AG04450 (cell line): ENCODE measurements at places on chromosomes 6 and 20. TPM values are rescaled to one million over a fixed set of nuclear protein-coding genes. Genes with fewer than 3 reads are reported as not detected.

- DNase-seq, result no peak
These were observed 109.5 kb upstream of the RAB32 start for GRCh38 chr6:146433881-146434731.

Gene CST5
- not detected in 2 replicates for polyA plus RNA-seq

DNA sequence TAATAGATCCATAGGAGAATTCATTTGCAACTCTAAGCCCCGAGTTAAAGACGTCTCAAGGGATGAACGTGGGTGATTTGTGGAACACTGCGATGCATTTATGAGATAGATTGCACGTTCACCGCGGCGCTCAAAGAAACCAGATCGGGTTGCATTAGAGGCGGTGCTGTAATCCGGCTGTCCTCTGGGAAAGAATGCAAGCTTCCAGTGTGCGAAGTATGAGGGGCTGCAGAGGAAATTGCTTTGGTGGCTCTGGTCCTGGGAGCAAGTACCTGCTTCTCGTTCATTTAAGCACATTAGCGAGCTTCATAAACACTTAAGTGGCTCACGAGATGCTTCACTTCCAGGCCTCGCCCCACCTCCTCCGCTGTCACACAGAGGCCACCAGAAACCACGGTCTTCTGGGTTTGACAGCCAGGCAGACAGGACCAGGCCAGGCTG lies 182.3 kb downstream of the CDH4 start:
- DNase-seq, result no peak

GRCh38 chr6:14075095-14075503 lies 42.5 kb upstream of the CD83 start:
- DNase-seq, result no peak

Gene GRM4
- not detected in 2 replicates for polyA plus RNA-seq

GRCh38 chr6:124057461-124057860 lies 253.8 kb downstream of the NKAIN2 start:
- DNase-seq, result no peak

Gene TOX2
- 10.6 and 14.3 TPM in 2 replicates for polyA plus RNA-seq

Gene TPBG
- 88.7 and 93.2 TPM in 2 replicates for polyA plus RNA-seq

Gene TINAG
- polyA plus RNA-seq, result not detected in 2 replicates

- DNase-seq, result no peak
These were observed 238.1 kb downstream of the HAO1 start for GRCh38 chr20:7702141-7702540.

Gene PSORS1C2
- not detected in 2 replicates for polyA plus RNA-seq

DNA sequence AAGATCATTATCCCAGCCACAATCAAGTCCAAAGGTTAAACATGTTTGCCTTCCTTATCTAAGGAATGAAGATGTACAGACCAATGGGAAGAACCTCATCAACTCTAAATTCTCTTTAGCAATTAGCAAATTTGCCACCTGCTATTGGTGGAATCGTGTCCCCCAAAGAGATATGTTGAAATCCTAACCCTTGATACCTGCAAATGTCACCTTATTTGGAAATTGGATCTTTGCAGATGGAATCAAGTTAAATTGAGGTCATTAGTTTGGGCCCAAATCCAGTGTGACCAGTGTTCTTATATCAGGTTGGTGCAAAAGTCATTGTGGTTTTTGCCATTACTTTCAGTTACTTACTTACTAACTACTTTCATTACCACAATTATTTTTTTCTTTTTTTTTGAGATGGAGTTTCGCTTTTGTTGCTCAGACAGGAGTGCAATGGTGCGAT lies 31.3 kb downstream of the KLHL31 start:
- DNase-seq, result no peak

DNA sequence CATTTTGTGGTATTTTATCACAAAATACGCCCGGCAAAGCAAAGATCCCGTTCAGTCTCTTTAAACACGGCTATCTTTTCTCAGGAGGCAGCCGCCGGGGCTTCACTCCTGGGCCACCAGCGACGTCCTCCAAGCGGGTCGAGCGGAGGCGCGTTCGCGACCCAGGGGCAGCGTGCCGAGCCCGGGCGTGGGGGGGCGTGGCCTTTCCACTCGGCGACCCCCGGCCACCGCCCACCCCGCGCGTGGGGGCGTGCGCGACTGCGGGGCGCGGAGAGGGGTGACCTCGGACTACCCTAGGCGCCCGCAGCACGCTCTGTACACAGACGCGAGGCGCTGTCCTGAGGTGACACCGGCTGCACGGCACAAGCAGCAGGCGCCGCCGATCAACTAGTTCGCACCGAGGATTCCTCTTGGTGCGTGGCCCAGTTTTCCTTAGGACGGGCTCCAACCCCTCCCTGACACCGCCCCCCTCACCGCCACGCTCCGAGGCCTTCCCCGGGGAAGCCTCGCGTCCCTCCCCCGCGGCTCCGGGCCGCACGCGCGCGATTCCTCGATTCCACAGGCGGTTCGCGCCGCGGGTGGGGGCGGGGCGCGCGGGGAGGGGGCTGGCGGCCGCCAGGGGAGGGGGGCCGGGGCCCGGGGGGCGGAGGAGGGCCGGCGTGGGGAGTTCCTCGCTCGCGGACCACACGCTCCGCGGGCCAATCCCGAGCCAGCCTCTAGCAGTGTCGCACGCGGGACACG lies 1.1 kb upstream of the JARID2 start:
- DNase-seq, result no peak
